Immature natural killer cell (primary cell): ENCODE measurements at places on chromosomes 3 and 15.
A peak's percentile ranks its signal among the peaks of the same experiment; 100 is the strongest.

GRCh38 chr3:34239875-34240274, 441.4 kb downstream of the PDCD6IP start:
- DNase-seq, result no peak

GRCh38 chr3:35254917-35255316, 384.4 kb upstream of the ARPP21 start:
- DNase-seq, result no peak

DNA sequence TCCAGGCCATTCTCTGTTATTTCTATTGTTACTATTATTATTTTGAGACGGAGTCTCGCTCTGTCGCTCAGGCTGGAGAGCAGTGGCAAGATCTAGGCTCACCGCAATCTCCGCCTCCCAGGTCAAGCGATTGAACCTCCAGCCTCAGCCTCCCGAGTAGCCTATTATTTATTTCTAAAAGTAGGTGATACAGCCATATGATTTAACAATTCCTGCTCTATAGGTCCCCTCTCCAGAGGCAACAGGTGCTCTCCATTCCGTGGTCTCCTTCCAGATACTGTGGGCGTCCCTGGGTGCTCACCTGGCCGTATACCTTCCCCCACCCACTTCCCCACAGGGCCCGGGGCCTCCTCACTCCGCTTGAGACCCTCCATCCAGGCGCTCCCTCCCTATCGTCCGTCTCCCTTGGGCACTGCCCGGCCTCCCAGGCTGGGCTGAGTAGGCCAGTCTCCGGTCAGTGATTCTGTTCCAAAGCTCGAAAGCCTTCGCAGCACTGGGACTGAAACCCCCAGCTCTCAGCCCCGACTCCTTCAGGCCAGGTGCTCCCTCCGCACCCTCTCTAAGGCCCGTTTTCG, 708 bp upstream of the PTPN23 start:
- DNase-seq, result no peak

GRCh38 chr3:60154011-60154410, 1097.2 kb downstream of the FHIT start:
- no peak for DNase-seq

- no peak for DNase-seq
These were observed 54.9 kb downstream of the EPHA6 start for GRCh38 chr3:96869316-96869715.

- no peak for DNase-seq
These were observed 63.2 kb downstream of the DGKG start for GRCh38 chr3:186298876-186299275.

DNA sequence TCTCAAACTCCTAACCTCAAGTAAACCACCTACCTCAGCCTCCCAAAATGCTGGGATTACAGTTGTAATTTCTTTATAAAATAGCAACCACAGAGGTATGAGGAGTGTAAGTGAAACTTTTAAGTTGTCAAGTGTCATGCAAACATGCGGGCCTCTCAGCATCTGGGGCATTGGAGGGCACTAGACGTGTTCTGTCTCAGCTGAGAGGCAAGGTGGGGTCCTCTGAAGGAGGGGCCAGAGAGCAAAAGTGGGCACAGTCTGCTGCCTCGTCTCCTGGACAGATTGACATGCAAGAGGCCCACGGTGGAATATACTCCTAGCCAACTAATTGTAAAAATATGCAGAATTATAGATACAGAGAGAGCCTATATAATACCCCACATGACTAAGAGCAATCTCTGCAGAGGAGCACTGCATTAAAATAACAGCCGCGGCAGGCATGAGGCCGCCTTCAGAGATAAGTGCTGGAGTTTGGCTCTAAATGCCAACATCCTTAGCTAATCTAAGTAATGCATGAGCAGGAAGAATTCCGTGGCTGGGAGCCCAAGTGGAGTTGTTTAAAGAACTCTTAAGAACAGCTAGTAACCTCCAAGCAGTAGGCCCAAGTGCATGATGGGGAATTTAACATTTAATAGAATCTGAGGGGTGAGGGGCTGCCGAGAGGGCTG, 87.8 kb upstream of the RNU6-1 start:
- no peak for DNase-seq

DNA sequence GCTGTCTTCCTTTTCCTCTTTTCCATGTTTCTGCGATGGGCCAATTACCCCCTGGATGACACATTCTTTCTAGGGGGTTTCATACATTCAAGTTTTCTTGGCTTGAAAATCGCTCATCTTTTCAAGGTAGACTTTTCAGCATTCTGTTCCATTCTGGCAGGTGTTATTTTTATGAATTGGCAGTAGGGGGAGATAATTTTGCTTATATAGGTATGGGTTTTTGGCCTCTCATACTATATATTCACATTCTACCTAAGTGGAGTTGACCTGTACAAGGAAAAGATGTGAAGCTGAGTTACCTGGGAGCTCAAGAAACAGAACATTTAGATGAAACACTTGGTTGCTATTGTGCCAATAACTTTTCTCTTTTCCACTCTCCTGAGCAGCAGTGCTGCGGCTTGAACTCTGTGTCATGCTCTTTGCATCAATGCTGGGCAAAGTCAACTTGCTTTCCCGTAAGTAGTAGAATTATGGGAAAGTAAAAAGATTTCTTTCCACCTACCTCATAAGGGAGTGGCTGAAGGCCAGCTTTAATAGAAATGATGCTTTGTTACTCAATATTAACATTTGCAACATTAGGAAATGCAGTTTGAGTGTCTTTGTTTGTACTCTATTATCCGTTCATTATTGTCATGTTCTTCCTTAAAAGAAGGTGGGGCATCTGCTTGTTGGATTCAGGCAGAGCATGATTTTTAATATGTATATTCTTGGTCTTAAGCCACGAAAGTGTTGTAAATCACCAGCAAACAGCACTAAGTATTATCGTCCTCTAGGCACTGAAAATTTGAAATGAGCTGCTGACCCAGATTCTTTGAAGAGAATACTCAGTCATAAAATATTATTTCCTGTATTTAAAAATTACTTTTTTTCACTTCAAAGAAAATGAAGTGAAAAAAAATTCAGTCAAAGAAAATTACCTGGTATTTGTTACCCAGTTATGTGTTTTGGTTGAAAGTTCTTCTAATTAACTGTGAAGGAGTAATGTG, 27.7 kb upstream of the MFSD1 start:
- DNase-seq, result no peak

DNA sequence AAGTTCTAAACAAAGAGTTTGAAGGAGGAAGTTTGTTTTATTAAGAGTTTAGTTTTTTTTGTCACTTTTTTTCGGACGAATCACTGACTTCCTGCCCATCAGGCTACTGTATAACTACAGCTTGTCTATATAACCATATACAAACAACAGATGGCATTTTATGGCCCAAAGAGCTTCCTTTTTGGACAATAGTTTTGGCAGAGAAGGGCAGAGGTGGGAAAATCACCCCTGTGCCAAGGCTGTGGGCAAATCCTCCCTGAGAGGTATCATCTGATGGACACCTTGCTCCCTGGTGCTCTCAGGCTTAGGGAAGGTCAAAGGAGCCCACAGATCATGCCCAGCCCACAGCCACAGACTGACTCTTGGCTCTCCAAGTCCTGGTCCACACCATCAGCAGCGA, 113.4 kb downstream of the OXNAD1 start:
- DNase-seq, result no peak

DNA sequence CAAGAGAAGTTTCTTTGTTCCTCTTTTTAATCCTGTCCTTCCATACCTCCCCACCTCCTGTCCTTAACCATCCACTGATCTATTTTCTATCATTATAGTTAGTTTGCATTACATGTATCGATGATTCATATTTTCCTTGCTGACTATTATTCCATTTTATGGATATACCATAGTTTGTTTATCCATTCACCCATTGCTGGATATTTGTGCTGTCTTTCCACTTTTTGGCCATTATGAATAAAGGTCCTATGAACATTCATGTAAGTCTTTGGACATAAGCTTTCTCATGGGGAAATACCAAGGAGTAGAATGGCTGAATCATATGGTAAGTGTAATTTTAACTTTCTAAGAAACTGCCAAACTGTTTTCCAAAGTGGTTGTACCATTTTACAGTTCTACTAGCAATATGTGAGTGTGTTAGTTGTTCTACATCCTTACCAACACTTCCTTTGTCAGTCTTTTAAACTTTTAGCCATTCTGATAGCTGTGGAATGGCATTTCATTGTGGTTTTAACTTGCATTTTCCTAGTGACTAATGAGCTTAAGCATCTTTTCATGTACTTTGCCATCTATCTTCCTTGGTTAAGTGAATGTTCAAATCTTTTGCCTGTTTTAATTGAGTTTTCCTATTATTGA, 11.7 kb downstream of the ATP6V1A start:
- no peak for DNase-seq

GRCh38 chr3:55185380-55185779, 257.5 kb upstream of the LRTM1 start:
- no peak for DNase-seq

- no peak for DNase-seq
These were observed 755.3 kb downstream of the ROBO1 start for GRCh38 chr3:79012530-79012913.

- no peak for DNase-seq
These were observed 33.5 kb downstream of the RPL22L1 start for GRCh38 chr3:170836491-170836890.

GRCh38 chr3:187025656-187026316, 95.5 kb downstream of the ST6GAL1 start:
- DNase-seq, result no peak

GRCh38 chr15:73972984-73973682, 19.0 kb downstream of the STOML1 start:
- DNase-seq, result peak; percentile 55

- no peak for DNase-seq
These were observed 75.8 kb upstream of the OSTN start for GRCh38 chr3:191123231-191123630.

DNA sequence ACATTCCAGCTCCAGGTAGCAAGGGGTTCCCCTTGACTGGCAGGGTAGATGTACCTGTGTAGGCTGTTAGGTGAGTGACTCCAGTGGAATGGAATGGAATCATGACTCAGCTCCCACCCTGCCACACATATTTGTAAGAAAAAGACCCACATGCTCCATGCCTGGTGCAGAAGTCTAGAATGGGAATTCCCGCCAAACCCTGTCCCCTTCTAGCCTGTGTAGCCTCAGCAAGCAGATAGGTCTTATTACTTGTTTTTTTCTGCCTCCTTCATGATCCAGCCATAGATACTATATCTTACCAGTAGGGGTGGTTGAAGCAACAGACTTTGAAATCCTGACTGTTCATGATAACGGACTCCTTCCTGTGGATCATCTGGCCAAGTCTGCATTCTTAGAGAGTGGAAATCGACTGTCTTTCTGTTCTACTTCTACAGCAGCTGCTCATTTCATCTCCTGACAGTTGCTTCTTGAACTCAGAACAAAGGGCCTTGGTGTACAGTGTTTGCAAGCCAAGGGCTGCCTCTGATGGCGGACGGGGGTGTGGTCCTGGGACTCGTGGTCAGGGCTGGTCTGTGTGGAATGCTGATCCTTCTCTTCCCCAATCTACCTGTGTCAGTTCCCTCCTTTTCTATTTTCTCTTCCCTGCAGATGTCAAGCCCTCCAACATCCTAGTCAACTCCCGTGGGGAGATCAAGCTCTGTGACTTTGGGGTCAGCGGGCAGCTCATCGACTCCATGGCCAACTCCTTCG, 16.3 kb downstream of the SNAPC5 start:
- no peak for DNase-seq

- DNase-seq, result no peak
These were observed 50.3 kb downstream of the FBLN2 start for GRCh38 chr3:13598926-13599886.

DNA sequence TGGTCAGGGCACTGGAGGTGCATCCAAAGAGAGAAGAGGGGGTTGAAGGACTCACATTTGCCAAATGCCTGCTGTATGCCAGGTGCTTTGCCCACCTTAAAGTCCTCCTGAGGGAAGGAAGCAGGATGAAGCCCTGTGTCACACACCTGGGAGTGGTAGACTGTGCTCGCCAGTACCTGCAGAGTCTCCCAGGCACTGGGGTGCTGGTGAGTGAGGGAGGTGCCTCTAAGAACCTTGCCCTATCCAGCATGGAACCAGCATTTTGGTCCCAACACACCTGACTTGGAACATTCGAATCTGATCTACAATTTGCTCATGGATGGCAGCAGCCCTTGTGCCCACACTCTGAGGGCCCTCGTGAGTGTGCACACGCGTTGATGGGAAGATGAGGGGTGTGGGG, 76.7 kb downstream of the SEC22A start:
- no peak for DNase-seq

DNA sequence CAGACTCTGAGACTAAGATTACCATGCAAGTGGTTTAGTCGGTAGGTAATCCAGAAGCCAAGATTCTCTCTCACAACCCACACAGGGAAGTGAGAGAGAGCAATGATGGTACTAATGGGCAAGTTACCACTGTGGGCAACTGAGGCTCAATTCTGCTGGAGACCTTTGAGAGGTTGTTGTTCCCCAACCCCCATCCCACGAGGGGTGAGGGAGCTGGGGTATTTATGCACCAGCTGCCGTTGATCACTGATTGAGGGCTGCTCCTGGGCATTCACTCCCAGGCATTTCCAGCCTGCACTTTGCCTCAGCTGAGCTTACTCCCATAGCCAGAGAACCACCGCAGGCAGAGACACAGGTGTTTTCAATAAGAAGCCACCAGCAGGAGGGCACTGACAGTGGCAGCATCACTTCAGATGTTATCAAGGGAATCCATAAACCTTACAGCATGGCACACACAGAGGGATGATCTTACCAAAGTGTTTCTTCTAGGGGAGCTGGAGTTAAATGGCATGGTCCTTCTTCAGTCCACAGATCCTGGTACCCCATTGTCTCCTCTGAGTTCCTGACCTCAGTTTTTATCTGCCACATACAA, 15.0 kb upstream of the CCDC174 start:
- no peak for DNase-seq

DNA sequence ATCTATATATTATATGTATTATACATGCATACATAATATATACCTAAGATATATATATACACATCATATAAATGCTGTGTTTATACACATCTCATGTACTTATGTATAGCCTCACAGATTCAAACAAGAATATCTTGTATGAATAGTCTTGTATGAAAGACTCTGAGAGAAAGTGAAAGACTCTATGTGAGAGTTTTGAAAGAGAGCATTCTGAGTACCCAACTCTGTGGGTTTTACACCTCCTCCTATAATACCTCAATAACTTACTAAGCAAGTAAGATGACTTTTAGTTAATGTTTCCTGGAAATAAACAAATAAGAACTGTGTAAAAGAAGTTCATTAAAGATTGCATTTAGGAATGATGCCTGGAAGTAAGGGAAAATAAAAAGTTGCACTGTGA, 108.1 kb upstream of the GMNC start:
- no peak for DNase-seq

- DNase-seq, result no peak
These were observed 44.0 kb downstream of the XXYLT1 start for GRCh38 chr3:195226900-195227447.
